ENCODE measurements at places on chromosomes 6 and 20.

DNA sequence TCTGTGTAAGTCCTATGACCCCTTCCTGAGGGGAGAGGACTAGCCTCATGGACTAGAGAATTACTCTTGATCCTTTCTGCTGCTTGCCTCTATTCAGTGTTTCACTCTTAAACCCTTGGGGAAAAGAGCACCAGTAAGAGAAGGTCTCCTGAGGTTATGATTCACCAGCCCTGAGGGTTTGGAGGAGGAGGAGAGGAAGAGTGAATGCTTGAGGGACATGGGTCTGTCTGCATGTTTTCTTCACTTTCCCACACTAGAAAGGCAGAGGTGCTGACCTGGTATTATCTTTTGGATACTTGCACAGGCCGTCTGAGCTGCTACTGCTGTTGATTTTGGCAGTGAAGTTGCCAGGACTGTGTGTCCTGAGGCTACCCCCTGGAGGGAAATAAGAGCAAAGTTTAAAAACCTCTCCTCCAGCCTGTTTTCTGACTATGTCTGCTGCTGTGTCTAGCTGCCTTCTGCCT lies 78.3 kb downstream of the CD109 start:
- DNase-seq = no peak

- DNase-seq = no peak
These were observed 114.8 kb upstream of the SNX9 start for GRCh38 chr6:157708239-157708638.

DNA sequence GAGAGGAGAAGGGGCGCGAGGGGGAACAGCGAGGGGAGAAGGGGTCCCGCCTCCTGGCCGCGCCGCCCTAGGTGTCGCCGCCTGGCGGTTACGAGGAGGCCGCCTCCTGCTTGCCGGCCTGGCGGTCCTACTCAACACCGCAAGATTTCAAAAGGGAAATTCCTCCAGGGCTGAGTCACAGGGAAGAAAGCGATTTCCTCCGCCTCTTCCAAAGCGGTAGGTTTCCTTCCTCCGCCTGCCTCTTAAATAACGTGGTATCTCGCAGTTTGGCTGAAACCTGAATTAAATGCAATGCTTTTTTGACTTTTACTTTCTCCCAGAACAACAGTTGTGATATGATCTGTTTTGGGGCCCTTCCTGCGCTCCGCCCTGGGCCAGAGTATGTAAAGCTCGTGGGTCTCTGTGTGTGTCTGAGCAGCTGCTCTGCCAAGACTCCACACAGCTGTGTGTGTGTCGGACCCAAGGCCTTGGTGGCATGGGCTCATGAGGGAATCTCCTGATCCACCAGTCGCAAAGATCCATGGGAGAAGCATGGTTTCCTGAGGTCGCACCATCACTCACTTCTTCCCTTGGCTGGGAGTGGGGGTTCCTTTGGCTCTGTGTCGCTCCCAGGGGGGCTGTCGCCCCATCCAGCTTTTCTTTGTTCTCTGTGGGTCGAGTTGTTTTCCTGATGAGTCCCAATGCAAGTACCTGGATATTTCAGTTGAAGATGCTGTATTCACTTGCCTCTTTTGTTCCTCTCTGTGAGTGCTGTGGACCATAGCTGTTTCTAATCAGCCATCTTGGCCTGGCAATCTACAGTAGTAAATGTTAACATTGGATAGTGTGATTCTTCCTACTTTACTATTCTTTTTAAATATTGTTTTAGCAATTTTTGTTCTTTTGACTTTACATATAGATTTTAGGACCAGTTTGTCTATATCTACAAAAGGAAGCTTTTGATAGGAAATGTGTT lies 31.6 kb upstream of the NOTCH4 start:
- peak; percentile 18 for DNase-seq

GRCh38 chr6:64012351-64013001 lies 376.9 kb downstream of the PHF3 start:
- no peak for DNase-seq

- DNase-seq = no peak
These were observed 4.0 kb downstream of the DACT2 start for GRCh38 chr6:168315596-168315995.

GRCh38 chr20:58613061-58613854 lies 37.8 kb upstream of the STX16 start:
- no peak for DNase-seq

DNA sequence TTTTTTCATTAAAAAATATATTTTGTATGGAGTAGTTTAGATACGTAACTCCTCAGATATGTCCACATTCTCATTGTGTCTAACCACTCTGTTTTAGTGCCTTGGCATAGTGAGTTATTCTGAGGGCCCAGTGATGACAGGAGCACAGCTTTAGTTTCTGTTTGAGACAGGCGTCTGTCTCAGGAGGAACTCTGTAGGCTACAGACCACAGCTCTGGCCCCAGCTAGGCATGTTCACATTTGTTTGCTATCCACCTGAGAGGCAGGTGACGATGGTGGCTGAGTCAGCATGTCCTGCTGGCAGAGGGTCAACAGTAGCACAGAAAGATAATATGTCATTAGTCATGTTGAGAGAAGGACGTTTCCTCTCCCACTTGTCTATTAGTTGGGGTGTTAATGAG lies 16.3 kb downstream of the LRRC1 start:
- DNase-seq = no peak
